Left renal cortex interstitium (tissue), 4 donors: ENCODE measurements at places on chromosomes 7 and 10. TPM values are rescaled to one million over a fixed set of nuclear protein-coding genes. Genes with fewer than 3 reads are reported as not detected.

ZNF273 gene
- polyA plus RNA-seq, result 10.1 TPM

CTAGE8 gene
- polyA plus RNA-seq, result 4.0 TPM

DNA sequence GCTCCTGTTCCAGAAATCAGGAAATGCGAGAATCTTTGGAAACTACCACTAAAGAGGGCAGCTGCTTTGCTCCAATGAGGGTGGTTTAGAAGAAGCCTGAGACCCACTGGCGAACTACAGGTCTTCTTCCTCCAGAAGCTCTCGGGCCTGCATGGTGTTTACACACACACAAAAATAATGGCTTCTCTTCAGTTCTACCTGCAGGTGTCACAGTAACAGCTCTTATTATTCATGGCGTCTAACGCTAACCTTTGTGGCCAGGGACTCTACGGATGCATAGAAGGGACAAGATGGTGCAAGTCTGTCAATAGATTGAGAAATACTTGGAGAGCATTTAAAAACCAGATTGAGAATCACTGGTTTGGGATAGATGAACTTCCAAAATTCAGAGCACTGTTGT lies 22.4 kb downstream of the GPR141 start:
- DNase-seq, result no peak

HNRNPA2B1 gene
- polyA plus RNA-seq, result 1,566 TPM

GJD4 gene
- not detected for polyA plus RNA-seq

ACTL6B gene
- polyA plus RNA-seq, result not detected

CFTR gene
- polyA plus RNA-seq, result 6.2 TPM

DNA sequence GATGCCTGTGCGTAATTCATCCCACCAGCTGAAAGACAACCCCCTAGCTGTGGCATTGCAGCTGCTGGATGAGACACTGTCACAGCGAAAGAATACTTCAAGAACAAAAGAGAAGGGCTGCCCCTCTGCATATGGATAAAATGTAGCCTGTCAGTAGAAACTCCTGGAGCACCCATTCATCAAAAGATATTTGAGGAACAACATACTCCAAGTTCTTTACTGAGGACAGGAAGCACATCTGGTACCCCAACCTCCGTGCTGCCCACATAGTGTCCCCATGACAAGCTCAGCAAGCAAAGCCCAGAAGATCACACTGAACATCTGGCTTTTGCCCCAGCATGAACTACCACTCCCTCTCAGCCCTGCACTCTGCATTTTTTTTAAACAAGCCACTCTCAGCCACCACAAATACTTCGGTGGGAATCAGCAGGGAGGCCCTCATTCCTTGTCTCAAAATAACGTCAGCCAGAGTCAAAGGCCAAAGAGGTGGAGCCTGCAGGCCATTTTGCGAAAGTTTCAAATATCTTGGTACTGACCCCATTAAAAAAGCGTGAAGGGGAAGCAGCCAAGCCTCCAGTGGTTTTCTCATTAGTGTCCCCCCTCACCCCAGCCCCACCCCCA lies 1.7 kb downstream of the CREB3L2 start:
- DNase-seq, result no peak

DNA sequence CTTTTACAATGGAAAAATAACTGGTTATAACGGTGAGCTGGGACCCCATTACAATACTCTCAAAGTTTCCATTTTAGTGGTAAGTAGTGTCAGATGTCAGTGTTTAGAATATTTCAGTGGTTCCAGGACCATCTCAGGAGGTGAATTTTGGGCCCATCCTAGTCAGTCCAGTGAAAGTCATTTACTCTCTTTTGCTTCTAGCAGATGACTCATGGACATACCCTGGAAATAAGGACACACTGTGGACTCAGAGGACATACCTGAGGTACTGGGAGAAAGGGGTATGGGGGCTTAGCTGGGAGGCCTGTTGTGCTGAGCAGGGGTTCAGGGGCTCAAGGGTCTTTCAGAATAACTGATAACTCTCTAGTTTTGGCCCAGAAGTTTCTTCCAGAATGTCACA lies 618 bp upstream of the GIMAP4 start:
- no peak for DNase-seq

OR6V1 gene
- polyA plus RNA-seq, result not detected

GRCh38 chr7:24926623-24927524 lies 53.1 kb downstream of the OSBPL3 start:
- no peak for DNase-seq

NOS3 gene
- 15.3 TPM for polyA plus RNA-seq

- DNase-seq, result no peak
Measured at GRCh38 chr10:103280506-103280905, 3.6 kb downstream of the INA start.

EIF3A gene
- 192 TPM for polyA plus RNA-seq

SEMA3E gene
- polyA plus RNA-seq, result 2.8 TPM

DNA sequence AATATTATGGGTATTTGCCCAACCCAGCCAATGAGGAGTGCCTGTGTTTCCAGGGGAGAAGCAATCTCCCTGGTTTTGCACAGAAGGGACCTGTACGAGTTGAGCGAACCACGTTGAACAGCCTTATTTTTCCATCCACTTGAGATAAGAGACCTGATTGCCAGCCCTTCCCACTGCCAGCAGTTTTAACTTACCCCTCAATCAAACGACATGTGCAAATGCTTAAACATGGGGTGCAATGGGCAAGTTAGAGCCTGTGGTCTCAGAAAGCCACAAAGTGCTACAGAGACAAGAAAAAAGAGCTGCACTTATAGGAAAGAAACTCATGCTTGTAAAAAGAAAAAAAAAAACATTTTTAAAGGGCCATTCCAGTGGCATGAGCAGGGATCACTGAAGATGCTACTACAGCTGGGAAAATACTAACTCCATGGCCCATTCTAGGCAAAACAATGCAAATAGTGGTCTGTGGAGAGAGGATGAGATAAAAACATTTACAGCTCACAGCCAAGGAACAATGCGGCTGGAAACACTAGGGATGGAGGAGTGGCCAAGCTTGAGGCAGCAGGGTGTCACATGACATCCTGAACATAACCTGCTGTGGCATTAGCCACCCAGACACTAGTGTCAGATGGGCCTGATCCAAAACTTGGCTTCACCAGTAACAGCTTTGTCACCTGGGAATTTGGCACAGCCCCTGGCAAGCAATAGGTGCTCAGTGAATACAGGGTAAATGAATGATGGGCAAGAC lies 162.8 kb downstream of the ELMO1 start:
- DNase-seq, result no peak

GRCh38 chr10:98141484-98142073 lies 7.1 kb downstream of the R3HCC1L start:
- no peak for DNase-seq

DNA sequence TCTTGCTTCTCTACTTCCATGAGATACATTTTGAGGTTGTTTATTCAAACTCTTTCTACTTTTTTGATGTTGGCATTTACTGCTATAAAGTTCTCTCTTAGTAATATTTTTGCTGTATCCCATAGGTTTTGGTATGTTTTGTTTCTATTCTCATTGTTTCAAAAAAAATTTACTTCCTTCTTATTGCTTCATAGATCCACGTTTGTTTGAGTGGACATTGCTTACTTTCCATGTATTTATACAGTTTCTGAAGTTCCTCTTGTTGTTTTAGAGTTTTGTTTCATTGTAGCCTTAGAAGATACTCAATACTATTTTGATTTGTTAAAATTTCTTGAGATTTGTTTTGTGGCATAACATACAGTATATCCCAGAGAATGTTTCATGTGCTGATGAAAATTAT lies 13.7 kb downstream of the TAS2R40 start:
- DNase-seq, result no peak

GRCh38 chr7:81769891-81770727 lies at the start of gene HGF:
HGF (minus strand) TSS chr7:81770047; CDS start chr7:81769971, 76 bp downstream.
- DNase-seq, result peak; percentile 31

- DNase-seq, result no peak
Measured at GRCh38 chr10:79348640-79348988, 1.3 kb downstream of the PPIF start.

DNA sequence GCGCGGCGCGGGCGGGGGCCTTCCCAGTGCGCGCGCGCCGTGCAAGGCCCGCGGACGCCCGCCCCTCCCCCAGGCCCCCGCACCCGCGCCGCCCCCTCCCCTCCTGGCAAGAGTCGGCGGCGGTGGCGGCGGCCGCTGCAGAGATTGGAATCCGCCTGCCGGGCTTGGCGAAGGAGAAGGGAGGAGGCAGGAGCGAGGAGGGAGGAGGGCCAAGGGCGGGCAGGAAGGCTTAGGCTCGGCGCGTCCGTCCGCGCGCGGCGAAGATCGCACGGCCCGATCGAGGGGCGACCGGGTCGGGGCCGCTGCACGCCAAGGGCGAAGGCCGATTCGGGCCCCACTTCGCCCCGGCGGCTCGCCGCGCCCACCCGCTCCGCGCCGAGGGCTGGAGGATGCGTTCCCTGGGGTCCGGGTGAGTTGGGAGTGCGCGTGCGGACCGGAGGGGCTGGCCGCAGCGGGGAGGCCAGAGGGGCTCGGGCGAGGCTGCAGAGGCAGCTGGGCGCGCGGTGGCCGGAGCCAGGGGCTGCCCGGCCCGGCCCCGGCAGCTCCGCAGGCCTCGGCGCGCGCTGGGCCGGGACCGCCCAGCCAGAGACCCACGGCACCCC lies at the start of gene BMPR1A:
Gene BMPR1A, plus strand, starts transcription at position 109 of the 602 bp plus-strand sequence. CDS start 119,400 bp downstream, outside the sequence.
- no peak for DNase-seq

GRCh38 chr7:127872122-127872521 lies 159.1 kb downstream of the LRRC4 start:
- DNase-seq, result no peak

GRCh38 chr10:64156166-64156565 lies 635.0 kb downstream of the REEP3 start:
- no peak for DNase-seq

DNA sequence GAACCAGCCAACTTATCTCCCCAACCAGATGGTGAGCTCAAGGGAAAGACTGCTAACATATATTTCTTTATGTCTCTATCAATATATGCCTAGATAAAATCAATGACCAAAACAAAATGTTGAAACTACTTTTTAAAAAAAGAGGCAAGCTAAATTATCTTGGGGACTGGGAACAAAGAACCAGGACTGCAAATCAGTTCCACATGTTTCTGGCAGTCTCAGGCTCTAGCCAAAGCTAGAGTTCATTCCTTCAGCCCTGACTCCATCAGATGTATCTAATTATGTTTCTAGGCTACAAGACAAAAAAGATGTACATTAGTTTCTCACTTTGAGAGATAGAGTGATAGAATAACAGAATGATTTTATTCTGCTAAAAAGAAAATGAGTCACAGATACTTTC lies 1290.3 kb upstream of the SORCS1 start:
- no peak for DNase-seq

- no peak for DNase-seq
Measured at GRCh38 chr10:121624836-121625486, 26.7 kb upstream of the FGFR2 start.

DNA sequence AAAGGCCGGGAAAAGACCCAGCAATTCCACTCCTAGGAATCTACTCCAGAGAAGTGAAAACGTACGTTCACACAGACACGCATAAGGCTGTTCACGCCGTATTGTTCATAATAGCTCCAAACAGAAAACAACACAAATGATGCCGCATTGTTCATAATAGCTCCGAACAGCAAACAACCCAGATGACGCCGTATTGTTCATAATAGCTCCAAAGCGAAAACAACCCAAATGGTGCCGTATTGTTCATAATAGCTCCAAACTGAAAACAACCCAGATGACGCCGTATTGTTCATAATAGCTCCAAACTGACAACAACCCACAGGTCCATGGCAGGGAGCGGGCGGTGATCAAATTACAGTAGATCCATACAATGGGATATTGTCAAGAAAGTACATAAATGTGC lies 85.2 kb upstream of the DNAAF5 start:
- no peak for DNase-seq
